Esophagus muscularis mucosa (tissue), 4 donors: ENCODE measurements at places on chromosomes 2 and 18. TPM values are rescaled to one million over a fixed set of nuclear protein-coding genes. Genes with fewer than 3 reads are reported as not detected.

- no peak overlapping the region for H3K27ac ChIP-seq
- H3K4me1 ChIP-seq, result no peaks in the 10 kb centered on the region
- no peak overlapping the region for H3K4me3 ChIP-seq
- H3K27me3 ChIP-seq, result no peaks in the 10 kb centered on the region
These were observed 101.2 kb upstream of the ASB18 start for GRCh38 chr2:236365258-236366048.

Gene ERFE
- not detected for total RNA-seq

Gene PREB
- 64.7 TPM for total RNA-seq

Gene INPP4A
- total RNA-seq, result 32.0 TPM

DNA sequence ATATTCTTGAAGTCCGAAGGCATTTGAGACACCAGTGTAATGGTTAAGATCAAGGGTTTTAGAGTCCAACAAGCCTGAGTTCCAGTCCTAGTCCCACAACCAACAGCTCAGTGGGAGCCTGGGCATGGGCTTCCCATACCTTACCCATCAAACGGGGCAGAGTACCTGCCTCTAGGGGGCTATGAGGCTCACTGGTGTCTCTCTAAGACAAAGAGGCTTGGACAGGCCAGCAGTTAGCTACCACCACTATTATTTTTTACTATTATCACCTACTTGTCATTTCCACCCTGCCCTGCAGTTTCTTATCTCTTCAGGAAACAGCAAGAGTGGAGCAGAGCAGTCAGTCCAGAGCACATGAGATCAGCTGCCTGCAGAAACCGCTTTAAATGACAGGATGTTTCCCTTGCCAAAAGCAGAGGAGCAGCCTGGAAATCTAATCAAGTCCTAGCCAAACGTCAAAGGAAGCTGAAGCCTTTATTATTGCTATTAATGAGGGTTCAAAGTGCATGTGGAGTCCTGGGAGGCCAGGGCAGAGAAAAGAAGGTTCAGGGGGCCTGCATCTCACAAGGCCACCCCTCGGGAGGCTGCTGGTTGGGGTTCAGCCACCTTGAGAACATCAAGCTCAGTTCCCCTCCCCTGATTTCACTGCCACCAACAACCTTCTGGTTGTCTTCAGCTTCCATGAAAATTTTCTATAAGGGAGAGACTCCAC is 66.6 kb downstream of the STPG4 start:
- no peak overlapping the region for H3K27ac ChIP-seq
- H3K27me3 ChIP-seq, result no peaks in the 10 kb centered on the region
- H3K4me3 ChIP-seq, result no peak overlapping the region
- peaks cover 47% of the 10 kb centered on the region for H3K4me1 ChIP-seq
- no peak for DNase-seq

Gene TRIB2
- 52.3 TPM for total RNA-seq

Gene FARSB
- total RNA-seq, result 12.9 TPM

Gene CREG2
- not detected for total RNA-seq

DNA sequence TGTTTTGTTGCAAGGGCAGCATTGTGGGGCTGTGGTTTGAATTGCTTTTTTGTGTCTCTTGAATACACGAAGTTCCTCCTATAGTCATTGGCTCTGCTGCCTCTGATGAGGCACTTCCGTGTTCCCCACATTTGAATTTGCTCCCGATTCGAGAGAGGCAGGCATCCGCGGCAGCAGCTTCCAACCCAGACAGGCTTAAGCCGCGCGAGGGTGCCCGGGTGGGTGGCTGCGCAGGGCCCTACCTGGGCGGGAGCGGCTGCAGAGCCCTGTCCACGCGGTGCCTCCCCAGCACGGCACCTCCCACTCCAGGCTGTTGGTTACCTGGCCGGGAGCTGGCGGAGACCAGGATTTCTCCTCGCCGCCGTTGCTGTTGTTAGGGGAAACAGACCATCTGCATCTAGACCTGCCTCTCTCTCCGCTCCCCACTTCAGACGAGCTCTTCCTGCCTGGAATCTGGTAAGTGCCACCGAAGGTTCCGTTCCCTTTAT is 151.3 kb downstream of the NEDD4L start:
- H3K4me3 ChIP-seq, result peak overlapping the region; percentile 54
- no peak for DNase-seq
- no peaks in the 10 kb centered on the region for H3K27me3 ChIP-seq
- peaks cover 32% of the 10 kb centered on the region for H3K4me1 ChIP-seq
- H3K36me3 ChIP-seq, result no peaks in the 10 kb centered on the region

Gene CGREF1
- 0.92 TPM for total RNA-seq

DNA sequence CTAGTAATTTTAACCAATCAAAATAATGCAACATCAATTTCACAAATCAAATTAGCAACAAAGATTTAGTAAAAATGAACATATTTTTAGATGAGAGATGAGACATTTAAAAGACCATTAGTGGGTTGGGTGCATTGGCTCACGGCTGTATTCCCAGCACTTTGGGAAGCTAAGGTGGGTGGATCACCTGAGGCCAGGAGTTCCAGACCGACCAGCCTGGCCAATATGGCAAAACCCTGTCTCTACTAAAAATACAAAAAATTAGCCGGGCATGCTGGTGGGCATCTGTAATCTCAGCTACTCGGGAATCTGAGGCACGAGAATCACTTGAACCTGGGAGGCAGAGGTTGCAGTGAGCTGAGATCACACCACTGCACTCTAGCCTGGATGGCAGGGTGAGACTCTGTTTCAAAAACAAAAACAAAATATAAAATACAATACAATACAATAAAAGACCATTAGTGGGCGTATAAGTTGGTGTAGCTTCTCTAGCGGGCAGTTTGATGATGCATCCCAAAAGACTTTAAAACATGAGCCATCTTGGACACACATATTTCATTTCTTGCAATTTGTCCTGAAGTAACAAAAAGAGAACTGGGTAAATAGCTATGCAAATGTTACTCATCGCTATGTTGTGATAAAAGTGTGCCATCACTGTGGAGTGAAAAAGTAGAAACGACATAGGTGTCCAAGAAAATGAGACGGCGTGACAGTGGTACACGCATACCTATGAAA is 101.8 kb downstream of the COL6A3 start:
- DNase-seq, result no peak
- peak overlapping the region; percentile 95 for H3K27ac ChIP-seq
- H3K27me3 ChIP-seq, result no peaks in the 10 kb centered on the region
- peaks cover 80% of the 10 kb centered on the region for H3K4me1 ChIP-seq
- H3K4me3 ChIP-seq, result no peak overlapping the region

Gene FAM98A
- 32.0 TPM for total RNA-seq

- H3K4me3 ChIP-seq, result no peak overlapping the region
- no peak for DNase-seq
- H3K4me1 ChIP-seq, result peaks cover 64% of the 10 kb centered on the region
These were observed 39.1 kb downstream of the FBXO11 start for GRCh38 chr2:47867205-47867604.

- no peak for DNase-seq
- peaks cover 97% of the 10 kb centered on the region for H3K36me3 ChIP-seq
- H3K4me3 ChIP-seq, result no peak overlapping the region
- no peaks in the 10 kb centered on the region for H3K27me3 ChIP-seq
- H3K4me1 ChIP-seq, result no peaks in the 10 kb centered on the region
These were observed 45.8 kb upstream of the RBM44 start for GRCh38 chr2:237752761-237753165.

Gene UGT1A4
- not detected for total RNA-seq

DNA sequence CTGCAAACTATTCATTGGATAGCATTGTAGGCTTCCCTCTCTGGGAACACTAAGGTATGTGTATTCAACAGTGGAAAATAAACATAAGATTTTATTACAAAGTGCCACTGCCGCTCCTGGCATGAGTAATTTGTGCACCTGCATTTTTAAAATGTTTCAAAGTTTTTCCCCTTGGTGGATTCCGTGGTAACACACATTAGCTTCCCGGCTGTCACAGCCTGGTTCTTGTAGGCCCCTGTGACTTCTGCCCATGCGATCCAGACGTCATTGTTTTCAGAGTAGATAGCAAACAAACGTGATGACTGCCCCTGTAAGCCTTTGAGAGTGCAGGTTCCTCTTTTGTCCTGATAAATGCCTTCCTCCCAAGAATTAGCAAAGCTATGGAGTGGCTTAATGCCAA is 421.0 kb downstream of the ZNF521 start:
- no peaks in the 10 kb centered on the region for H3K36me3 ChIP-seq
- DNase-seq, result no peak
- H3K4me3 ChIP-seq, result no peak overlapping the region
- no peaks in the 10 kb centered on the region for H3K4me1 ChIP-seq
- H3K27ac ChIP-seq, result no peak overlapping the region

Gene NMS
- total RNA-seq, result not detected

DNA sequence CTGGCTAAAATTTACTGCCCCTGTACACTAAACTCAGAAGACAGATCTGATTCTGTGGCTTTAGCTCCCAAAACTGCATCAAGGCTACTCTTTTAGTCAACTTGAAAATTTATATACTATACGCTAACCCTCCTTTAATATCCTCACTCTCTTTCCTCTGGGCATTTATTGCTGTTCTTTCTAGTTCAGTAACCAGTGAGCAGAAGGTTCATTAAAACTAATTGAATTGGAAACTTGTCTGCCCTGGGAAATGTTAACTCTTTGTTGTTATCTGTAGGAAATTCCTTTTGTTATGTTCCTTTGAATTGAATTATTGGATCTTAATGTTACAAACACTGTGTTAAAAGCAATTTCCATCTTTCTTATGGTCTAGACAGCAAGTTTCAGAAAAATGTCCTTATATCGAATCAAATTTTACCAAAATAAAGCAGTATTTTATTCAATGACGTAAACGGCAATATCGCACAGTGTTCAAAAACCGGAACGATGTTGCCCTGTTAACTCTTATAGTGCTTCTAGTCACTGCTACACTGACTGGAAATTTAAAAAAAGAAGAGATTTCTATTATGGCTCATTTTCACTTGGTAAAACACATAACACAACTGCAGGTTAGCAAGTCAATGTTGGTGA is 168.3 kb downstream of the NR4A2 start:
- H3K36me3 ChIP-seq, result no peaks in the 10 kb centered on the region
- no peak for DNase-seq
- H3K27me3 ChIP-seq, result no peaks in the 10 kb centered on the region
- no peak overlapping the region for H3K4me3 ChIP-seq
- H3K27ac ChIP-seq, result no peak overlapping the region
- no peaks in the 10 kb centered on the region for H3K4me1 ChIP-seq

Gene CNGA3
- total RNA-seq, result 2.5 TPM

GRCh38 chr18:32346671-32347070 is 124.0 kb downstream of the GAREM1 start:
- peak overlapping the region; percentile 82 for H3K27ac ChIP-seq
- no peak overlapping the region for H3K4me3 ChIP-seq
- H3K27me3 ChIP-seq, result no peaks in the 10 kb centered on the region
- DNase-seq, result no peak
- H3K36me3 ChIP-seq, result no peaks in the 10 kb centered on the region

Gene KIAA2012
- total RNA-seq, result not detected

Gene SPP2
- total RNA-seq, result not detected

Gene SLC4A3
- 20.9 TPM for total RNA-seq

GRCh38 chr2:152647552-152647951 is 69.7 kb downstream of the PRPF40A start:
- no peaks in the 10 kb centered on the region for H3K36me3 ChIP-seq
- peak overlapping the region; percentile 57 for H3K27ac ChIP-seq
- DNase-seq, result no peak
- peaks cover 12% of the 10 kb centered on the region for H3K4me1 ChIP-seq

Gene EFR3B
- 0.65 TPM for total RNA-seq

Gene TTN
- total RNA-seq, result 10.0 TPM

- peaks cover 4% of the 10 kb centered on the region for H3K36me3 ChIP-seq
- no peak for DNase-seq
- peak overlapping the region; percentile 84 for H3K27ac ChIP-seq
- peak overlapping the region; percentile 93 for H3K4me3 ChIP-seq
- H3K4me1 ChIP-seq, result peaks cover 29% of the 10 kb centered on the region
- no peaks in the 10 kb centered on the region for H3K27me3 ChIP-seq
These were observed 425 bp downstream of the ASB3 start for GRCh38 chr2:53786352-53786704.

DNA sequence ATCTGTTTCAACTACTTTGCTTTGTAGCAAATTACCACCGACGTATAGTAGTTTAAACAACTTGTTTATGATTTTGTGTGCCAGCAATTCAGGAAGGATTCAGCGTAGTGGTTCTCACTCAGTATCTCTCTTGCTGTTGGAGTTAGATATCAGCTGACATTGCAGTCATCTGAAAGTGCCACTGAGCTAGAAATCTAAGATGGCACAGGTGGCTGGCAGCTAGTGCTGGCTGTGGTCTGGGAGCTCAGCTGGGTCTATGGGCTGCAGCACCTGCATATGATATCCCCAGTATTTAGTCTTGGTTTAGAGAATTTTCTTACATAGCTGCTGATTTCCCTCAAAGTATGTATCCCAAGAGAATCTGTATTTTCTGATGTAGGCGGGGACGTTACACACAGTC is 235.6 kb downstream of the SCG2 start:
- no peak overlapping the region for H3K27ac ChIP-seq
- H3K4me3 ChIP-seq, result no peak overlapping the region
- no peak for DNase-seq
- H3K27me3 ChIP-seq, result no peaks in the 10 kb centered on the region
- H3K36me3 ChIP-seq, result no peaks in the 10 kb centered on the region

DNA sequence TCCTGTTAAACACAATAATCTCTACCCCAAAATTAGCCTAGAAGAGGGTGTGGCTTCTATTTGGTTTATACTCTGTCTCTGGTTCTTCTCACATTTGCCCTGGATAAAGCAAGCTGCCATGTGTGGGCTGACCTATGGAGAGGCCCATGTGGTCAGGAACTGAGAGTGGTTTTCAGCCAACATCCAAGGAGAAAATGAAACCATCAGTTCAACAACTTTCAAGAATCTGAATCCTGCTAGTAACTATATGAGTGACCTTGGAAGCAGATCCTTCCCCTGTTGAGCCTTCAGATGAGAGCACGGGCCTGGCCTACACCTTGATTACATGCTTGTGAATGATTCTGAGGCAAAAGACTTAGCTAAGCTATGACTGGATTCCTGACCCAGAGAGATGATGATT is 11.5 kb upstream of the TRIB2 start:
- H3K27me3 ChIP-seq, result no peaks in the 10 kb centered on the region
- no peak overlapping the region for H3K4me3 ChIP-seq
- H3K27ac ChIP-seq, result no peak overlapping the region
- no peaks in the 10 kb centered on the region for H3K36me3 ChIP-seq
- H3K4me1 ChIP-seq, result no peaks in the 10 kb centered on the region

Gene SPATA3
- total RNA-seq, result not detected

Gene UGT1A3
- not detected for total RNA-seq

GRCh38 chr2:50343150-50343830 is 688.6 kb downstream of the NRXN1 start:
- H3K4me3 ChIP-seq, result no peak overlapping the region
- no peak for DNase-seq
- peaks cover 5% of the 10 kb centered on the region for H3K4me1 ChIP-seq
- peaks cover 48% of the 10 kb centered on the region for H3K27me3 ChIP-seq

Gene KCTD1
- total RNA-seq, result 14.6 TPM

DNA sequence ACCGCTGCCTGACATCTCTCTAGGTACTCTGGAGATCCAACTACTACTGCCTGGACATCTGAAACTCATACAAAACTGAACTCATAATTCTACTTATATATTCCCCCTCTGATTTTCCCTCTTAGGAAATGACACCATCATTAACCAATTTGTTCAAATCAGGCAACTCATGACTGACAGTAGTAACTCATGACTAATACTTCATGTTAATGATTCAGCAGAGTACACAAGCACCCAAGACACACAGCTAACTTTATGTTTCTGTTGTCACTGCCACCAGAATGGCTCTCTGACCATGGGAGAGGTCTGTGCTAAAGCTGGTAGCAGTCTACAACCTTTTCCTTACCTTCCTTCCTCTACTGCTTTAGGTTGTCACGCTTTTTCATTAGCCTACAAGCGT is 91.1 kb downstream of the ITSN2 start:
- H3K27ac ChIP-seq, result no peak overlapping the region
- no peak for DNase-seq
- no peaks in the 10 kb centered on the region for H3K4me1 ChIP-seq

GRCh38 chr2:100992262-100992661 is 9.8 kb upstream of the RPL31 start:
- DNase-seq, result no peak
- peaks cover 15% of the 10 kb centered on the region for H3K36me3 ChIP-seq
- no peaks in the 10 kb centered on the region for H3K4me1 ChIP-seq
- H3K27ac ChIP-seq, result no peak overlapping the region
- H3K4me3 ChIP-seq, result no peak overlapping the region
